ENCODE measurements at places on chromosomes 1 and 21.
A peak's percentile ranks its signal among the peaks of the same experiment; 100 is the strongest.

- no peak for DNase-seq
These were observed 121.2 kb downstream of the HMGB4 start for GRCh38 chr1:33984906-33985565.

DNA sequence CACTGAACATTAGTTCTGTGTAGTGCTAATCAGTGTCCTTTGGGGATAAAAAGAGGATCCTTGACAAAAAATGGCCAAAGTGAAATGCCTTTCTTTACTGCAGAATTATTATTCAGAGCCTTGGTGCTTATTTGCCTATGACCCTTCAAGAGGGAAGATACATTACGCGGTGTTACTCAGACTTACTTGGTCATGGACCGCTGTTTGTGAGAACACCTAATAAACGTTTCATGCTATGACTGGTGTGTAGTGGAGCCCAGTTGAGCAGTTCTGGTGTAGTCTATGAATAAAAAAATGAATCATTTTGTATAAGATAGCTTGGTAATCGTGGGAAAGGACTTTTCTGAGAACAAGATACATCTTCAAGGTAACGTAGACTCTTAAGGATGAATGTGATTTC lies 8.3 kb downstream of the NFYC start:
- DNase-seq: no peak

DNA sequence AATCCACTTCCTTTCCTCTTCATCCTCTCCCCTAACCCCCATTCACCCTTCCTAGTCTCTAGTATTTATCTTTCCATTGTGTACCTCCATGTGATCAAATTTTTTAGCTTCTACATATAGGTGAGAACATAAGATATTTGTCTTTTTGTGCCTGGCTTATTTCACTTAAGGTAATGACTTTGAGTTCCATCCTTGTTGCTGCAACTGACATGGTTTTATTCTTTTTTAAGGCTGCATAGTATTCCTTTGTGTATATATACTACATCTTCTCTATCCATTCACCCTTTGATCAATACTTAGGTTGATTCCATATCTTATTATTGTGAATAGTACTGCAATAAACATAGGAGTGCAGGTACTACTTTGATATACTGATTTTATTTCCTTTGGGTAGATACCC lies 128.7 kb downstream of the PCBP3 start:
- no peak for DNase-seq

GRCh38 chr1:12555411-12556367 lies 62.3 kb downstream of the DHRS3 start:
- no peak for DNase-seq

DNA sequence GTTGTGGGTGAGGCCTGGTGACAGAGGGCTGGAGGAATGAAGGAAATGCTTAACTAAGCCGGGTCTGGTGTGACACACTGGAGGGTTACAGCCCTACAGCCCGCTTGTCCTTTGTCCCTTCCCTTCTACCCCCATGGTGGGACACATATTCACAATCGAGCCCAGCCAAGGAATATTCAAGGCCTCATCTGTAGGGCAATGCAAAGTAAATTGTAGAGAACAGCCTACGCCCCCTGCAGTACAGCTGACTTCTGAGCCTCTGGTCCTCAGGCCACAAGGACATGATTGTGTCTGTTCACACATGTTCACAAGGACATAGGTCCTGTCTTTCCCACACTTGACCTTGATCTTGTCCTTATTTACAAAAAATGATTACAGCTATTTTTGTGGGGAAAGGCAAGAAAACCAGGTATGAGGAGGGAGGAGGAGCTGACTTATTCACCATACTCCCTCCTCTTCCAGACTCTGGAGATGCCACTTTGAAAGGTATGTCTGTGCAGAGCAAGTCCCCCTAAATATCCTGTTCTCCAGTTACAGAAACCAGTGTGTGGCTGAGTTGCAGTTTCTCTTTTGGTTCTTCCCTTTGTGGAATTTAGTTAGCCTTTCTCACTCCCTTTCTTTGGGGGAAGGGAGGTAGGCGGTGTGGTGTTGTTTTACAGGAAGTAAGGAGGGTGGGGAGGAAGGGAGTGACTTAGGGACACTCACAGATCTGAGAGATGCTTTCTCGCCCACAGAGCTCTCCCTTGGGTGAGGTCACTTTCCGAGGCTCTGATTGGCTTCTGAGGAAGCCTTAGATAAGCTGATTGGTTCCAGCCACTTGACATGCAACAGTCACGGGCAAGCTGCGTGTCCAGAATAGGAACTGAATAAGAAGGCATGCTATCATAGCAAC lies 14.6 kb downstream of the POLR3GL start:
- DNase-seq: peak; percentile 96

Measured in epithelial cell of proximal tubule (primary cell).